SW480 (cell line): ENCODE measurements at places on chromosomes 1 and 21.

GRCh38 chr1:216670118-216670883 is 52.9 kb downstream of the ESRRG start:
- DNase-seq, result peak; percentile 16

- DNase-seq, result no peak
Observed at GRCh38 chr1:45957684-45958083, 154.3 kb downstream of the MAST2 start.

- DNase-seq, result peak; percentile 42
Observed at GRCh38 chr1:150066838-150067183, 765 bp upstream of the VPS45 start.

- DNase-seq, result no peak
Observed at GRCh38 chr1:157199421-157199755, 61.2 kb upstream of the ETV3 start.

DNA sequence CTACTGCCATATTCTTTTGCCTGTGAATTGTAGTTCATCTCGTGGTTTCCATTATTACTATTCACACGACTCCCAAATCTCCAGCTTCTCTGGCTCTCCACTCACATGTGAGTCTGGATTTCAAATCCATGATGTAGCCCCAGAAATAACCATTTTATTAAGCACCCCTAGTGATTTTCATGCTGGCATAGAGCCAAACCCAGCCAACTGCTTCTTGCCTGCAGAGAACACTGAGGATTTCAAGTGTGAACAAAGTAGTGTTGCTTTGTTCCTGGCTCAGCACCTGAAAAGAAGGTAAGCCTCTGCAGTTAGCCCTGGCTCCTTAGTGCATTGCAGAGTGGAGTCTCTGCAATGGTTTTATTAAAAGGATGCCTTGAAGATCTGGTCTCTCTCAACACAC is 25.9 kb downstream of the UTP25 start:
- DNase-seq, result no peak

- DNase-seq, result no peak
Observed at GRCh38 chr1:67190942-67191341, 24.7 kb downstream of the IL23R start.

GRCh38 chr1:218851586-218851985 is 322.1 kb upstream of the LYPLAL1 start:
- peak; percentile 26 for DNase-seq

- no peak for DNase-seq
Observed at GRCh38 chr21:15415541-15416261, 314.1 kb upstream of the USP25 start.

GRCh38 chr1:66852870-66853269 is 51.8 kb upstream of the INSL5 start:
- no peak for DNase-seq

DNA sequence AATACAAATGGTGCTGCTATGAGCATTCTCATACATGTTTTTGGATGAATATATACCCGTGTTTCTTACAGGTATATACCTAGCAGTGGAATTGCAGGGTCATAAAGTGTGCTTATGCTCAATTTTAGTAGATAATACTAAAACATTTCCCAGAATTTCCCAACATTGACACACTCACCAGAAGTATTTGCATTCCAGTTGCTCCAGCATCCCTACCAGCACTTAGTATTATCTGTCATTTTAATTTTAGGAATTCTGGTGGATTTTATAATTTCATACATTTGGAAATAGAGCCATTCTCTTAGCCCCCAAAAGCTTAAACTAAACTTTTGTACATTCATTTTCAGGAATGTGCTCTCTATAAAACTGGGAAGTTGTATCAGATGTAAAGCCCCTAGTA is 67.4 kb upstream of the ZNF326 start:
- DNase-seq, result no peak

- DNase-seq, result no peak
Observed at GRCh38 chr1:61561666-61562065, 163.3 kb downstream of the TM2D1 start.

DNA sequence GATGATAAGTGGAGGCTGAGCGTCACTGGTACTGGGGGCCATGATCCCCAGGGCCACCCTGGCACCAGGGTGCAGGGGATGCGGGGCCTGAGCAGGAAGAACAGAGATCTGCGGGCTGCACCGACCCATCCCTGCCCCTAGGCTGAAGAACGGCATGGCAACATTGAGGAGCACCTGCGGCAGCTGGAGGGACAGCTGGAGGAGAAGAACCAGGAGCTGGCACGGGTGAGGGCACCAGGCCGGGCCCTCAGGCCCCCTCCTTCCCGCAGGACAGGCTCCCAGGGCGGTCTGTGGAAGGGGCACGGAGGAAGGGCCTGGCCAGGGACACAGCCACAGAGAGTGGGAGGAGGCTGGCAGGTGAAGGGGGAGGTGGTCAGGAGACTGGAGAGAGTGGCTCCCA is 21.8 kb downstream of the PPFIA4 start:
- DNase-seq, result no peak

DNA sequence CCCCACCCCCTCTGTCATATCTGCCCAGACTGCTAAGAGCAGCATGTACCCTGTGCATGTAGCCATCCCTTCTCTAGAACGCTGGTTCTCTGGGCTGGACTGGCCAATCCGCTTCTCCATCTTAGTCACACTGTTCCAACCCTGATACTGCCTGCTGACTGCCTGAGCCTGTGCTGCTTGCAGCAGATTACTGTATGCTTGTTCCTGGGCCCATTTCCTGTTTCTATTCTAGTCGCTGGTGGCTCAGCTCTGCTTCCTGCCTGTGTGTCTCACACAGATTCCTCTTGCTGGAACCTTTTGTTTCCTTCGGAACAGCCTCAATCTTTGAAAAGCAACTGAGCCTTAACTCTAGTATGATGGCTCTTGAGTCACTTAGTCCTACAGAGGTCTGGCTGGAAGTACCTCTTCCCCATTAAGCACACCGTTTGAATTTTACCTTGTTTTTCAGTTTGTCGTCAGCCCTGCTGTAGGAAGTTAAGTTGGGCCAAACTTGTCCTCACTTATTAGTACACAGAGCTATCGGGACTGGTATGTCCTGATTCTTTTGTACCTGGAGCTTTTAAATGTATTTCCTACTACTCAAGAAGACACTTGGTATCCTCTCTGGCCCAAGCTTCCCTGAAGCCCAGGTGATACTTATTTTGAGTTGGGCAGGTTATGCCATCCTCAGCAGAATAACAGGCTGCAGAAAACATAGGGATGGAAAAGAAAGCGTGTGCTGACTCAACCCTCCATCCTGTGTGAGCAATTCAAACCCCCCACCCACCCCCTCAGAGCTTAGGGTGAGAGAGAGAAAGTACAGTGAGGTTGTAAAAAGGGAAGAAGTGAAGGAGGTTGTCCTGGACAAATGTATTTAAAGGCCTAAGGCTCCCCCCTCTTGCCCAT is 43.4 kb upstream of the PIGV start:
- no peak for DNase-seq

DNA sequence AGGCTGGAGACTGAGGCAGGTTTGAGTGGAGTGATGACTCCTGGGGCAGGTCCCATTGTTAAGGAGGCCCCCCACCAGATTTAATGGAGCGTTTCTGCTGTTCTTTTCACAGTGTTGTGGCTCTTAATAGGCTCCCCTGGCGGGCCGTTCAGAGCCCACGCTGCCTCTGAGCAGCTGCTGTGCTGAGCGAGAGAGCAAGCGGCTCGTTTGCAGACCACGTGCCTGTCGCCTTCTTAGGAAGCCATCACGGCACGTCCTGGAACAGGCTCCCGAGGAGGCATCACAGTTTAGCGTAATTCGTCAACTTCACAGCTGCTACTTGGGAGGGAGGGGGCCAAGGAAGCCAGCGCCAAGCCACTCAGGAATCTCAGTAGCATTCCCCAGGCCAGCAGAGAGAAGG is 70.5 kb upstream of the CTTNBP2NL start:
- no peak for DNase-seq

GRCh38 chr1:164991763-164992314 is 364.7 kb downstream of the LMX1A start:
- no peak for DNase-seq

- peak; percentile 71 for DNase-seq
Observed at GRCh38 chr1:174114788-174115448, 44.4 kb upstream of the RABGAP1L start.

- no peak for DNase-seq
Observed at GRCh38 chr21:42839271-42840231, 39.8 kb downstream of the WDR4 start.

DNA sequence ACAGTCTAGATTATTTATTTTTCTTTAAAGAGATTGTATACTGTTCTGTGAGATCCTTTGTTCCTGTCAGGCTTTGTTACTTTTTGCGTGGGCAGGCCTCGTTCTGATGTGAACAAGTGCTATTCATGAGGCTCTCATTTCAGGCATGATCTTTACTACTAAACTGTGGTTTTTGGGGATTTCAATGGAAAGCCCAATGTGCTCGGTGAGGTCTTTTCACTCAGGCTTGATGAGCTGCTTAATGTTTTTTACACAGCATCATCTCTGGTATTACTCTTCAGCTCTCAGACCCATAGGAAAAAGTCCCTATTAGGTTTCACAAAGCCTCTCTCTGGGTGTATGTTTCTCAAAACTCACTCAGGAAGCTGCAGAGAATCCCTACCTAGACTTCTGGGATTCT is 419.4 kb downstream of the GPATCH2 start:
- DNase-seq, result no peak

- no peak for DNase-seq
Observed at GRCh38 chr1:161158316-161159010, 837 bp upstream of the USP21 start.

DNA sequence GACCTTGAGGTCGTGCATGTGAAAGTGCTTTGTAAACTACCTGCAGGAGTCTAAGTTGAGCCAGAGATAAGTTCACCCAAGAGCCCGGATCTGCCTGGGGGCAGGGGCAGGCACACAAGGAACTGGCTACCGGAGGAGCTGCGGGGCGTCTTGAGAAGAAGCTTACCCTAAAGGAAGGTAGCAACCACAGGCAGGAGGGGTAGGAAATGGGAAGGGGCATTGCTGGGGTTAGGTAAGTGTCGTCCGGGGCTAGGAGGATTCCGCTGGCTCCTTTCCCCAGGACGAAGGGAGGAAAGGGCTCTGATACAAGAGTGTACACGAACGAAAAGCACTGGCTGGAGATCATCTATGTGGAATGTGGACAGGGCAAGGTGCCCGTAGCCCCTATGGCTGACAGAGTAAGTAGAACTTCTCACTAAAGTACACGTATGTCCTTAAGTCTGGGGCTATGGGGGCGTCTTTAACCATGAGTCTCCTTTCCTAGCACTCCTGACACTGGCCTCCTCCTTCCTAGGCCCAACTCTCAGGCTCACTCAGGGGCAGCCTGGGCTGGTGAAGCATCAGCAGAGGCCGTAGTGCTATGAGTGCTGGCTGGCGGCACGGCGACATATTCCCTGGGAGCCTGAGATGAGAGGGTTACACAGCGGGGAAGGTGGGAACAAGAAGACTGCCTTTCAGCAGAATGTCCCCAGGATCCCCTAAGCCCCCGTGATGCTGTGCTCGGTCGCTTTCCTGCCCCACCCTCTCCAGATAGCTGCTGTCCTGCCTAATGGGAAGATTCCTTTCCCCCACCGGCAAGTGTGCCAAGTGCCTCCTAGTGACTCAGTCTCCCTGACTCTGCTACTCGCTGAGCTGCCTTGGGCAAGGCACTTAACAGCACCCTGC is 9.1 kb upstream of the GALNT2 start:
- no peak for DNase-seq

GRCh38 chr1:93680420-93681100 is 1.1 kb downstream of the BCAR3 start:
- DNase-seq, result peak; percentile 84

GRCh38 chr1:9626201-9626608 is 25.3 kb upstream of the PIK3CD start:
- DNase-seq, result no peak

GRCh38 chr1:154430903-154431302 is 25.8 kb downstream of the IL6R start:
- DNase-seq, result no peak

- no peak for DNase-seq
Observed at GRCh38 chr1:168504064-168504837, 39.5 kb downstream of the XCL2 start.

GRCh38 chr1:39952359-39953110 is 2.4 kb upstream of the MFSD2A start:
- peak; percentile 46 for DNase-seq

- no peak for DNase-seq
Observed at GRCh38 chr1:193562121-193562520, 375.7 kb upstream of the B3GALT2 start.

DNA sequence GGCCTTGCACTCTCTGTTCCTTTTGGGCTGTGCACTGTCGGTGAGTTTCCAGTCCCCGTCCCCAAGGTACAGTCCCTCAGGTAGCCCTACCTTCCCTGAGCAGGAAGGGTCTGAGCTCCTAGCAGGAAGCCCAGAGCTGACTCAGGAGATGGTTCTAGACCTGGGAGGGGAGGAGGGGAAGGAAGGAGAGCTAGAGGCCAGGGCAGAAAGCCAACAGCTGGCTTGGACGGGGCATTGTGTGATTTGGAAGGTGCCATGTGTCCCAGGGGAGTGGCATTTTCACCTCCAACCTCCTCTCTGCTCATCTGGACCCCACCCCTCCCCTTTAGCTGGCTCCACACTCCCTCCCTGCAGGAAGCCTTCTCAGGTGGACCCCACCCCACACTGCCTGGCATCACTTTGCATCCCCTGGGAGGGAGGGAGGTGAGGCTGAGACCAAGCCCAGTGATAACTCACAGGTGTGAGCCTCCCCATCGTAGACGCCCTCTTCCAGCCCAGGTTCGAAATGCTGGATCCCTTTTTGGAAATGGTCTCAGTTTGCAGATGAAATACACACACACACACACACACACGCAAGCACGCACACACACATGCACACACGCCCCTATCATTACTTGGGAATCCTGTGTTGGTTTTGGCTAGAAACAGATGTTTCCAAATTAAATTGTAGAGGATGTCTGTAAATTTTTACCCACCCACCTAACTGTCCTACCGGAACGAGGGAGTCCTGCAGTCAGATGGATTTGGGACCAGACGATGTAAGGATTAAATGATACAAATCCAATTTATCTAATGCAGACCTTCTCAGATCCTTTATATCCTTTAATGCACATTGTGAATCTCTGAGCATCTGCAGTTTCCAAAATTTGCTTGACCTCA is 19.7 kb upstream of the IFNLR1 start:
- DNase-seq, result no peak

DNA sequence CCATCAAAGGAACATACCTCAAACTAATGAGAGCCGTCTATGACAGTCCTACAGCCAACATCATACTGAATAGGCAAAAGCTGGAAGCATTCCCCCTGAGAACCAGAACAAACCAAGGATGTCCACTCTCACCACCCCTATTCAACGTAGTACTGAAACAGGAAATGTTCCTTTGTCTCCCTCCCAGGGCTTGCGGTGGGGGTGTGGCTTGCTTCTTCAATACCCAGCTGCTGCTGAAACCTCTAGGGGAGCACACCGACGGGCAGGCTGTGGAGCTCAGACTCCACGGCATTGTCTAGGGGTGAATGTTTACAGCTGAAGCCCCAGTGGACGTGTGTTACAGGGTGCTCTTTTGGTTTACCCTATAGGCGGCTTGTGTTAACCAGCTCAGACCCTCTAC is 30.5 kb upstream of the B3GALT2 start:
- no peak for DNase-seq

GRCh38 chr1:182670032-182670749 is 14.2 kb downstream of the RGS8 start:
- no peak for DNase-seq
